ENCODE measurements at places on chromosomes 11 and 22. TPM values are rescaled to one million over a fixed set of nuclear protein-coding genes. Genes with fewer than 3 reads are reported as not detected.

The CECR2 gene
- 4.3 TPM for total RNA-seq

The FDXACB1 gene
- 1.6 TPM for total RNA-seq

The ATG16L2 gene
- total RNA-seq = 18.0 TPM

The MRGPRE gene
- total RNA-seq = 0.38 TPM

The CRYBA4 gene
- total RNA-seq = not detected

The LARGE2 gene
- total RNA-seq = not detected

The USH1C gene
- 0.20 TPM for total RNA-seq

The KRTAP5-10 gene
- not detected for total RNA-seq

The APOL1 gene
- 16.3 TPM for total RNA-seq

The HARBI1 gene
- total RNA-seq = 4.1 TPM

The WT1 gene
- total RNA-seq = 2.2 TPM

The TBX1 gene
- total RNA-seq = 0.60 TPM

The EFEMP2 gene
- 144 TPM for total RNA-seq

The MAPK8IP1 gene
- total RNA-seq = 6.2 TPM

The FIBIN gene
- 19.8 TPM for total RNA-seq

The CCDC73 gene
- not detected for total RNA-seq

The OR5AR1 gene
- not detected for total RNA-seq

The HBG2 gene
- total RNA-seq = not detected

Measured in right cardiac atrium (tissue), 5 donors.